NCI-H446 (cell line): ENCODE measurements at places on chromosomes 7 and 10.

DNA sequence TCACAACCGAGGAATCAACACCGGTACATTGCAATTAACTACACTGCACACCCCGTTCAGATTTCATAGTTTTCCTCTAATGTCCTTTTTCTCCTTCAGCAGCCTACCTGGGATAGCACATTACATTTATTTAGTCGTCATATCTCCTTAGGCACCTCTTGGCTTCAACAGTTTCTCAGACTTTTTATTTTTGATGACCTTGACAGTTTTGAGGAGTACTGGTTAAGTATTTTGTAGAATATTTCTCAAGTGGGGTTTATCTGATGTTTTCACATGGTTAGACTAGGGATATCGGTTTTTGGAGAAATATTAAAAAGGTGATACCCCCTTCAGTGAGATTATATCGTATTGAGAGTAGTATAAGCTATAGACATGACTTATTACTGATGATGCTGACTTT, 87.0 kb upstream of the GLCCI1 start:
- no peak for DNase-seq

DNA sequence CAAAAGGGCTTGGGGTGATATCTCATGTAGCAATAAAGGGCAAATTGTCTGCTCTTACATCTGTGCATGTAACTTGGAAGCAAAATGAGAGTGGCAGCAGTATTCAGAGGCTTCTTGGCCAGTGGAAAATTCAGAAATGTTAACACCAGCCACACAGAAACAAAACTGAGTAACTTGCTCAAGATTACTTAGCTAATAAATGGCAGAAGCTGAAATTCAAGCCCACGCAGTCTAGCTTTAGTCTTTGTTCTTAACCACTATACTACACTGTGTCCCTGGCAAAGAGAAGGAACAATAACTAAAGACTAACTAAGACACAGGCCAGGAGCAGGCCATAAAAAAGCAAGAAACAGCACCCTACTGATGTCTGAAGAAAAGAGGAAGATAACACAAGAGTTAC, 185.9 kb upstream of the ASAH2 start:
- no peak for DNase-seq

DNA sequence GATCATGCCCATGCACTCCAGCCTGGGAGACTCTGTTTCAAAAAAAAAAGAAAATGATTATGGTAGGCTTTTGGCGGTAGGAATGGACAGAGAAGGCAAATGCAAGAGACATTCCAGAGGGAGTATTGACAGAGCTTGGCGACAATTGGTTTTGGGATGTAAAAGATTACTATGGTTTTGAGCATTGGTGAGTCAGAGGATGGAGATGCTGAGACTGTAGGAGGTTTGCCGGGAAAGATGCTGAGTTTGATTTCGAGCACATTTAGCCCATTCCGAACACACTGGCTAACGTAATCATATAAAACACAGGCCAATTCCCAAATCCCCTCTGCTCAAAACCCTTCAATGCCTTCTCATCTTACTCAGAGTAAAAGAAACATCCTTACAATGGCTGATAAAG, 161.6 kb upstream of the MKLN1 start:
- no peak for DNase-seq

GRCh38 chr10:72812753-72813430, 80.6 kb upstream of the OIT3 start:
- no peak for DNase-seq

- no peak for DNase-seq
These were observed 113.3 kb downstream of the CYTH3 start for GRCh38 chr7:6159097-6159483.

GRCh38 chr10:96695366-96695765, 24.9 kb downstream of the PIK3AP1 start:
- no peak for DNase-seq

GRCh38 chr10:80988755-80989154, 451.1 kb downstream of the SH2D4B start:
- DNase-seq: no peak

- no peak for DNase-seq
These were observed 395.9 kb downstream of the GRM8 start for GRCh38 chr7:126856691-126857291.

- no peak for DNase-seq
These were observed 39.5 kb downstream of the GARS1 start for GRCh38 chr7:30634193-30634626.
